ENCODE measurements at places on chromosomes 3 and 15. TPM values are rescaled to one million over a fixed set of nuclear protein-coding genes. Genes with fewer than 3 reads are reported as not detected.

NFKBIZ gene
- total RNA-seq: 182 TPM

MITF gene
- total RNA-seq: 7.1 TPM

TRIP4 gene
- 15.6 TPM for total RNA-seq

RGMA gene
- total RNA-seq: 2.0 TPM

GPR176 gene
- total RNA-seq: 5.3 TPM

ULK4 gene
- total RNA-seq: 9.1 TPM

CELSR3 gene
- total RNA-seq: 1.8 TPM

- H3K27me3 ChIP-seq: no peaks in the 10 kb centered on the region
- H3K27ac ChIP-seq: peak overlapping the region; percentile 42
- peaks cover 38% of the 10 kb centered on the region for H3K4me1 ChIP-seq
- no peak for DNase-seq
Measured at GRCh38 chr3:24375947-24376384, 118.7 kb downstream of the THRB start.

DNA sequence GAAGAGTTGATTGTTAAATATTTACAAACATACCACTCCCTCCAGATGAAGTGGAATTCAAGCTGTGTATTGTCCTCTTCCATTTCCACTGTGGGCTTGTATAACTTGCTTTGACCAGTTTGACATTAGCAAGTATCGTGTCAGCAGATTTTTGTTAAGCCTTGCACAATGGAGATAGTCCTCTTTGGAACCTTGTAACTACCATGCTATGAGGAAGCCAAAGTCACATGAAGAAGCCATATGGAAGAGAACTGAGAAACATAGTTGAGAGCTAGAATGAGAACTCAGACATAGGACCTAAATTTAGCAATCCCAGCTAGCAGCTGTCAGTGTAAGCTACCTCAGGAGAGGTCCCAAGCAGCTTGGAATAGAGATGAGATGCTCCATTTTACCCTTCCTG is 889.2 kb downstream of the PDCD6IP start:
- H3K4me1 ChIP-seq: no peaks in the 10 kb centered on the region
- no peak overlapping the region for H3K27ac ChIP-seq
- no peak for DNase-seq
- no peak overlapping the region for H3K4me3 ChIP-seq
- no peaks in the 10 kb centered on the region for H3K36me3 ChIP-seq

- no peaks in the 10 kb centered on the region for H3K27me3 ChIP-seq
- no peak overlapping the region for H3K4me3 ChIP-seq
- no peaks in the 10 kb centered on the region for H3K36me3 ChIP-seq
- no peak for DNase-seq
Measured at GRCh38 chr3:188979669-188980310, 192.0 kb upstream of the TPRG1 start.

DNA sequence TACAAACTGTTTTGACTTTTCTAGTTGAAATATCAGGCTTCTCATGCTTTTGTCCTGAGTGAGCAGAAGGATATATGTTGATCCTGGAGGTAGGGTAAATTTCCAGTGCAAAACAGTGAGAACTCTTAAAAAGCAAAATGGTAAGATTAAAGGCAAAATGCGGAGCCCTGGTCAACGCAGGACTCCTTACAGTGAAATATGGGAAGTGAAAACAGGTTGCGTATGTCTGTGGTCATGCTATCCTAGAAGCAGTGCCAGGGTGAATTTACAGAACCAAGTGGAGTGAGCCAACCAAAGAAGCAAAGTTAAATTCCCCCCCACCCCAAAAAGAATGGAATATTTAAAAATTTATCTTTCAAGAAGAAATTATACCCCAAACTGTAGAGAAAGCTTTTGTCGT is 256.4 kb downstream of the NR2F2 start:
- DNase-seq: no peak
- no peak overlapping the region for H3K27ac ChIP-seq
- no peak overlapping the region for H3K4me3 ChIP-seq
- no peaks in the 10 kb centered on the region for H3K4me1 ChIP-seq
- no peaks in the 10 kb centered on the region for H3K27me3 ChIP-seq

DNA sequence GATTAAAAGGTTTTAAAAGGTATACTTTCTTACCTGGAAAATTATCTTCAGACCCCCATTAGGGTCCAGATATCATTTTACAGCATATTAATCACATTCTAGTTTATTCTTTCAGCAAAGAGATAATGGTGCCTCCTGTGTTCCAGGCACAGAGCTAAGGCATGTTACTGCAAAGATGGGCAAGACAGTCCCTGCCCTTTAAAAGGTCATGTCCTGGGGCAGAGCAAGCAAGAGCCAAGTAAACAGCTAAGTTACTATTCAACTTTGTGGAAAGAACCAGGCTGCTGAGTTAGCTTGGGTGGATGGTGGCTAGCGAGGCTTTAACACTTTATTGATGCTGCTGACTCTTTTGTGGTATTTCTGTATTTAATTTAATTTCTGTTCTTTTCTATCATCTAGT is 75.0 kb downstream of the LRRC28 start:
- H3K27me3 ChIP-seq: no peaks in the 10 kb centered on the region
- no peak overlapping the region for H3K4me3 ChIP-seq
- no peaks in the 10 kb centered on the region for H3K4me1 ChIP-seq
- peak; percentile 14 for DNase-seq
- no peaks in the 10 kb centered on the region for H3K36me3 ChIP-seq

DNA sequence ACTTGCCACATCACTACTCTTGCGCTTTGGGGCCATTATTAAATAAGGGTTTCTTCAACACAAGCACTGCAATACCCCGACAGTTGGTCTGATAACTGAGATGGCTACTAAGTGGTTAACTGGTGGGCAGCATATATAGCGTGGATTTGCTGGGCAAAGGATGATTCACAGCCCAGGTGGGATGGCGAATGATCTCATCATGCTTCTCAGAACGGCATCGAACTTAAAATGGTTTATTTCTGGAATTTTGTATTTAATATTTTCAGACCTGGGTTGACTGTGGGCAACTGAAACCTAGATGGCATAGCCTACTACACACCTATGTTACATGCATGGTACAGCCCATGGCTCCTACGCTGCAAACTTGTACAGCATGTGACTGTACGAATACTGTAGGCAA is 26.8 kb upstream of the TKT start:
- no peaks in the 10 kb centered on the region for H3K27me3 ChIP-seq
- no peaks in the 10 kb centered on the region for H3K36me3 ChIP-seq
- H3K27ac ChIP-seq: no peak overlapping the region
- H3K4me1 ChIP-seq: no peaks in the 10 kb centered on the region
- no peak for DNase-seq
- H3K4me3 ChIP-seq: no peak overlapping the region

GRCh38 chr15:68833700-68834331 is 13.1 kb upstream of the ANP32A start:
- H3K27ac ChIP-seq: no peak overlapping the region
- H3K36me3 ChIP-seq: no peaks in the 10 kb centered on the region
- H3K4me1 ChIP-seq: no peaks in the 10 kb centered on the region
- DNase-seq: no peak
- no peaks in the 10 kb centered on the region for H3K27me3 ChIP-seq
- no peak overlapping the region for H3K4me3 ChIP-seq

DNA sequence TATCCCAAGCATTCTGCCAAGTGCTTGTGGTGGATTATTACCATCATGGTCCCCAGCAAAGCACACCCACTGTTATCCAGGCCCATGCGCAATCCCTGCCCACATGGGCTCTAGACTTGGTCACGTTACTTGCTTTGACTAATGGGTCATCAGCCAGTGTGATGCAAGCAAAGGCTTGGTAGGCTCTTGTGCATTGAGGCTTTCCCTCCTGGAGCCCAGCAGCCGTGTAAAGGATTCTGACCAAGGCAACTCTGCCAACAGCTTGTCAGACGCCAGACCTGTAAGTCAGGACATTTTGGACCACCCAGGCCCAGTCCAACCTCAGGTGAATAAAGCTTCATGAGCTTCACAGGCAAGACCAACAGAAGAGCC is 93.9 kb downstream of the ABHD5 start:
- no peak overlapping the region for H3K27ac ChIP-seq
- no peaks in the 10 kb centered on the region for H3K4me1 ChIP-seq
- no peaks in the 10 kb centered on the region for H3K27me3 ChIP-seq
- H3K4me3 ChIP-seq: no peak overlapping the region
- no peak for DNase-seq
- no peaks in the 10 kb centered on the region for H3K36me3 ChIP-seq

- H3K36me3 ChIP-seq: no peaks in the 10 kb centered on the region
- DNase-seq: no peak
- H3K27me3 ChIP-seq: no peaks in the 10 kb centered on the region
- H3K27ac ChIP-seq: no peak overlapping the region
- no peak overlapping the region for H3K4me3 ChIP-seq
- no peaks in the 10 kb centered on the region for H3K4me1 ChIP-seq
Measured at GRCh38 chr3:73465926-73466325, 158.8 kb downstream of the PDZRN3 start.

Data from hepatocyte (in vitro differentiated cells).